ENCODE measurements at places on chromosomes 6 and 20. TPM values are rescaled to one million over a fixed set of nuclear protein-coding genes. Genes with fewer than 3 reads are reported as not detected.

CGAS gene
- total RNA-seq, result 8.4 TPM

RTF2 gene
- 64.0 TPM for total RNA-seq

HUS1B gene
- total RNA-seq, result 0.92 TPM

OPRL1 gene
- total RNA-seq, result 0.62 TPM

PRICKLE4 gene
- total RNA-seq, result 4.4 TPM

SAMD5 gene
- total RNA-seq, result 9.5 TPM

MYLK4 gene
- 14.9 TPM for total RNA-seq

PRSS16 gene
- 1.6 TPM for total RNA-seq

GRCh38 chr6:23349521-23350147, 776.4 kb upstream of the NRSN1 start:
- peak; percentile 39 for DNase-seq

DNA sequence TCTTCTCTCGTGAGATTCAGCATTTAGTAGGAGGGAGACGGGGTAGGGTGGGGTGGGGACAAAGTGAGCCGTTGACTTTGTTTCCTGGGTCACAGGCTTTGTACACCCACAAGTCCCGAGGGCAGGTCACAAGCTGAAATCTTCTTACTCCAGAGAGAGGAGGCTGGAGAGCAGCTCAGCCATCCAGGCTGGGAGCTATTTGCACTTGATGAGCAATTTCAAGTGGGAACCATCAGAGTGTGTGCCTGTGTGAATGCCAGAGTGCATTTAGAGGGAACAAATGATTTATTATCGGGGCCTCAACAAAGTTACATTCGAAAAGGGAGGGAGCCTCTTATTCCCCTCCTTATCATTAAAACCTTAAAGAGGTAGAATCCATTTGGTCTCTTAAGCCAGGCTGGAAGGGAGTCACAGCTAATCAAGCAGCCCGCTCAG, 155.7 kb upstream of the JARID2 start:
- no peak for DNase-seq

GRCh38 chr6:34658605-34659265, 37.8 kb downstream of the ILRUN start:
- DNase-seq, result no peak

DNA sequence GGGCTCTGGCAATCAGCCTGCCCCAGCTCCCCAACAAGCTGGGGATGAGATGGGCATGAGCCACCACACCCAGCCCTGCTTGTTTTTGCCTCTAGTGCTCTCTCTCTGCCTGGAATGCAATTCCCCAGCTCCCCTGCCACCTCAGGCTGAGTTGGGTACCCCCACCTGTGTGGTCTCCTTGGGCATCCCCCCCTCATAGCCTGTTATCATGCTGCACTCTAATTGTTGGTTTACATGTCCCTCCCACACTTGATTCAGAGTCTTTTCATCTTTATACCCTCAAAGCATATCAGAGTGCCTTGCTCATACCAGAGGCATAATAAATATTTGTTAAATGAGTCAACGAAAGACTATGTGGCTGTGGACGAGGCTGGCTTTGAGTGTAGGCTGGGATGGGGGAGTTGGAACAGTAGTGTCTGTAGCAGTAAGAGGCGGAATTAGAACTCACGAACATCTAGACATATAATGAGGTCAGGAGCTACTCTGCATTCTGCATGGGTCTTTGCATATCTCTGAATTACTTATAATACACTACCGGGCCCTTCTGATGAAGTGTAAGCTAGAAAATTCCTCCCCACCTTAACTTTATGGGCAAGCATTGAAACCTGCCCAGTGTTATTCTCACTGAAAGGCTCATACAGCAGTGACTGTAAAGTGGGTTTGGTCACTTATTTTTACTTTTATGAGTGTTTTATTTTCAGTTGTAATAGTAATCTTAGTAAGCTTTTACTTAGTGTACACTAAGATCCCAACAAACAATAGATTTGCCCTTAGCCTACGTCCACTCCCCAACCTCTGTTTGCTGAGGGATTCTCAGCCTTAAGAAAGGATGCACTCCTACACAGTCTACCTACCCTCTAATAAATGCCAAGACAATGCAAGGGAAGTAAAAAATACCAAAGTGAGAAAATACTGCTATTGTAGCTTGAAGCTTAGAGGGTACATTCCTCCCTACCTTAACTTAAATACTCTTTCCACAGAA, 58.7 kb downstream of the EDN1 start:
- no peak for DNase-seq

GRCh38 chr20:45974896-45975565, 3.0 kb upstream of the ZNF335 start:
- no peak for DNase-seq

DNA sequence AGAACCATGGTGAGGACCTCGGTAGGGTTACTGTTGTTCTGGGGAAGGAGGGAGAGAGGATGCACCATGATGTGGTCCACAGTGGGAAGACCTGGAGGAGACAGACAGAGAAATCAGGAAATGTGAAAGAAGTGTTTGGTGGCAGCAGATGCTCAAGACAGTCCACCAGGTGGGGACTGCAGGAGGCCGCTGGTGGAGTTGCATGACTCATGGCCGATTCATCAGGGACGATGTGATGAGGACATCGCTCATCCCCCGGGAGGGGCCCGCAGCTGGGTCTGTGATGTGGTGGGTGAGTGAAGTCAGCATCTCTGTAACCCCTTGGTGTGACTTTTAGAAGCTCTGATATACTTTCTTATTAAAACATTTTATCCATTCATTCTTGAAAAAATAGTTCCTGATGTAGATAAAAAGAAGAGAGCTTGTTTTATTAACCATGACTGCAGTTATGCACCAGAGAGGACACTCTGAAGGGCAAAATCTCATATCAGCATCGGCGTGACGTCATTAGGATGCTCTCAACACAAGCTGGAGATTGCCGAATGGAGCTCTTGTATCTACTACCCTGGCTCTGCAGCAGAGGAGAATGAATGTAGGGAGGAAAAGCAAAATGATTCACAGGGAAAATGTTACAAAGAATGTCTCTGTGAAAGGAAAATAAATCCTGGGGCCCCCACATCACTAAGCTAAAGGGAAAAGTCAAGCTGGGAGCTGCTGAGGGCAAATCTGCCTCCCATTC, 71.2 kb downstream of the RAMACL start:
- DNase-seq, result no peak

GRCh38 chr20:11431621-11432020, 486.1 kb upstream of the BTBD3 start:
- DNase-seq, result no peak

- no peak for DNase-seq
Measured at GRCh38 chr6:169650959-169651292, 50.9 kb downstream of the WDR27 start.

DNA sequence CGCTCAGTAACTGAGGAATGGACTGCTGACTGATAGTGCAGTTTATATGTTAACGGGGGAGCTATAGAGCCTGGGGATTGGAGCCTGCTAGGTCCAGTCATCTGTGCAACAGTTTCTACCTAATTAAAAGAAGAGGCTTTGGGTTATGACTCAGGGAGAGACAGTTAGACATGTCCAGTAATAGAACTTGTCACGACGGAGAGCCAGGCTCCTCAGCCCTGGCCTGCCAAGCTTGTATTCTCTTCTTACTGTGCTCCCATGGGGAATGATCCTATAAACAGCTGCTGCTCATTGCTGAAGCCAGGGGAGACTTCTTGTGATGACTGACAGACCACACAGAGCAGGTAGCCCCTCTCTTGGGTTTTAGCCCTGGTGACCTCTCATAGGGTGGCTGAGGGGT, 69.3 kb downstream of the SYNJ2 start:
- DNase-seq, result no peak

- no peak for DNase-seq
Measured at GRCh38 chr6:151216804-151217203, 23.0 kb upstream of the AKAP12 start.

DNA sequence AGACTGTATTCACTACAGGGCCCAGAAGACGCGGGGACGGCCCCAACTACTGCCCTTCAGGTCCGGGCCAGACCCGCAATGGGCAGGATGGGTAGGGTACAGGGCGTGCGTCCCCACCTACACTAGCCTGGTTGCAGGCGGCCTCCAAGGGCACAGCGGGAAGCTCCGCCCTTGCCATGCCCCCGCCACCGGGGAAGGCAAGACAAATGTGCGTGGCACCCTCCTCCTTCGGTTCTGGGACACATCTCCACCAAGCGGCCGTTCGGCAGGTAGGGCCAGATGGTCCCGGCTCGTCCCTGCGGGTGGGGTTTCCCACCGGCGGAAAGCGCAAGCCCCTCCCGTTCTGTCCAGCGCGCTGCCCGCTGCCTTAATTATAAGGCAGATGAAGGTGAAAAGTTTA, 5.6 kb downstream of the NXT1 start:
- no peak for DNase-seq

- no peak for DNase-seq
Measured at GRCh38 chr20:10856237-10857015, 182.6 kb upstream of the JAG1 start.

DNA sequence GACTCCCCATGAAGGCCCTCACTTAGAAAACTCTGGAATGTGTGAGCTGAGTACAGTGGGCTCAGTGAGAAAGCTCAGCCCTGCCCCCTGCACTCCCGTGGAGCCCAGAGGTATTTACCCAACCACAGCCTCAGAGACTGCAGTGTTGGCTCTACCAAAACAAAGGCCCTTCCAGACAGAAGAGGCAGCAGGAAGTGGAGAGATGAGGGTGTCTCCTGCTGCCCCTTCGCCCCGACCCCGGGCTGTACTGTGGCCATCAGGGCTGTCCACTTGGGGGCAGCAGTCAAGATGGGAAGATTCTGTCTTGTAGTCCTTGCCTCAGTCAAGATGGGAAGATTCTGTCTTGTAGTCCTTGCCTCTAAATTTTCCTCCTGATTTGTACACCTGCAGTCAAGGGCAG, 341.3 kb downstream of the TAF4 start:
- peak; percentile 14 for DNase-seq

DNA sequence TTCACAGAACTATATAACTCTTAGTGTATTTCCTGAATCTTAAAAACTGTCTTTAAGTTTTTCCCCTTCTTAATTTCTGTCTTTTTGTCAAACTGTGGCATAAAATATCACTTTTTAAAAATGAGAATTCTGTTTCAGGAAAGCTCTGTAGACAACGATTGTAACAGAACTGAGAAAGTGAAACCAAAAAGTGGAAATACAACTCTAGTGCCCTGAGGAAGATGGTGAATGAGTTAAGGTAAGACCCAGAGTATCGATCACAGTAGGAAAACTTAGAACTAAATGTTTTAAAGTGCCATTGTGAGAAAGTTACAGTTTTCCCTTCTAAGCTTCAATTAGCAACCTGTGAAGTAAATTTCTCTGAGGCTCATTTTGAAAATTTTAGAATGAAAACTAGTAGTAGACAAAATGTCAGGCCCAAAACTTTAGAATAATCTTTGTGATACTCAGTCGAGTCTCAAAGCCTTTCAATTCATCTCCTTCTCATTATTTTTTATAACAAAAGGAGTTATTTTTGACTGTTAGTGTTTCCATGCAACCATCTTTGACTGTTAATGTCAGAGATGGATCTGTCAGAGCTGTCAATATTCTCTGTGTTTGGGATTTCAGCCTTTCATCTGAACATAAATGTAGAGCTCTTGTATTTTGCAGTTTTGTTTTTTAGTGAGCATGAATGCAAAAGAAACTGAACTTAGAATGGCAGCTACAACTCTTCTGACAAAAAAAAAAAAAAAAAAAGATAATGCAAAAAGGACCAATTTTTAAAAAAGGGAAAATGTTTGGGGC, 19.0 kb upstream of the TRDN start:
- no peak for DNase-seq

DNA sequence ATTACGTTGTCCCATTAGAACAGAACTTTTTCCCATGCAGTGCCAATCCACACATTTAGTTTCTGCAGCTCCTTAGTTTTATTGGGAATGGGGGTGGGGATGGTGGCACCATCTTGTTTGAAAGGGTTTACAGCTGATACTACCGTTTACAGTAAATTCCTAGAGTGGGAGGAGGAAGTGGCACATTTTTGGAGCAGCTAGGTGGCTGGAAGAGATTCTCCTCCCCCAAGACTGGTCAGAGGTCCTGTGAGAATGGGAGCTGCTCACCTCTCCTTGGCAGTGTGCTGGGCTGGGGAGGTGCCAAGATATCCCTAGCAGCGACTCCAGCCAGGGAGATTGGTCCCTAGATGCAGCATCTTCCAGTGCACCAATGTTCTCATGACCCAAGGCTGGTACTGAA, 12.4 kb upstream of the CCN6 start:
- DNase-seq, result no peak

DNA sequence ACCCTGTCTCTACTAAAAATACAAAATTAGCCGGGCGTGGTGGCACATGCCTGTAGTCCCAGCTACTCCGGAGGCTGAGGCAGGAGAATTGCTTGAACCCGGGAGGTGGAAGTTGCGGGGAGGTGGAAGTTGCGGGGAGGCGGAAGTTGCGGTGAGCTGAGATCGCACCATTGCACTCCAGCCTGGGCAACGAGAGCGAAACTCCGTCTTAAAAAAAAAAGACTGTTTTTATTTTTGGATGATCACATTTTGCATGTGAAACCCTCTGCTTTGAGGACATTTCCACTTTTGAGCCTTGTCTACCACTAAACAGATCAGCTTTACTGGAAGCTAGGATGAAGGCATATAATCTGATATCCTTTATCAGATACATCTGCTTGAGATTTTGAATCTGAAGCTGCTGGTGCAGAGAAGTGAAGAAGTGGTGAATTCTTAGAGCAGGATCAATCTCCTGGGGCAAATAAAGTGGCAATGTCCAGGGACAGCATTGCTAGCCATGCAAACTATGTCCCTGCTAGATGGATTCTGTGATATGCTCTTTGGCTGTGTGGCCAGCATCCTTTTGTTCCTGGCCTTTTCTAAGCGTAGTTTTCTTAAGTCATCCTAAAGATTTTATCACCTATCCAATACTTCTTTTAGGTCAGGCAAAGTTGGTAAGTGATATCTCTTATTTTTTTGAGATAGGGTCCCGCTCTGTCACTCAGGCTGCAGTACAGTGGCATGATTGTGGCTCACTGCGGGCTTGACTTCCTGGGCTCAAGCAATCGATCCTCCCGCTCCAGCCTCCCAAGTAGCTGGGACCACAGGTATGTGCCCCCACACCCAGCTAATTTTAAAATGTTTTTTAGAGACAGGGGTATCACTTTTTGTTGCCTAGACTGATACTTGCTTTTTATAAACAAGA, 23.3 kb downstream of the RBL1 start:
- no peak for DNase-seq

DNA sequence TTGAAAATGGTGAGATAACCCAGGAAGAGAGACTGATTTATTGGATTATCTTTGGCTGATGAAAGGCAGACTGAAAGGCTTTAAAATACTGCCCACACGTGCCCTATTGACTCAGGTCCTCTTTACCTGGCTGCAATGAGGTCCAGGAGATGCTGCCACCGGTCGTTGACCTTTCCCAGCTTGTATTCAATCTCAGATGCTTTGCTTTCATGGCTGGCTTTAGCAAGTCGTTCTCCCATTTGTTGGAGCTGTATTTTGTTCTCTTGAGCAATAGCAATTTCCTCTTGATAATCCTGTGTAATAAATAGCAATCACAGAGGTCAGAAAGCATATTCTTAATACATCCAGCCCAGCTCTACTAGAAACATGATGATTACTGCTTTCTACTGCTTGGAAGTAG, 368.8 kb downstream of the ESR1 start:
- DNase-seq, result no peak

Data from tongue (tissue), 3 donors.